Mesothelial cell of epicardium (in vitro differentiated cells): ENCODE measurements at places on chromosomes 3 and 15. TPM values are rescaled to one million over a fixed set of nuclear protein-coding genes. Genes with fewer than 3 reads are reported as not detected.

GRCh38 chr3:8579096-8579495 is 65.5 kb downstream of the SSUH2 start:
- DNase-seq: no peak

- no peak for DNase-seq
Observed at GRCh38 chr3:3109407-3110298, 521 bp downstream of the IL5RA start.

DNA sequence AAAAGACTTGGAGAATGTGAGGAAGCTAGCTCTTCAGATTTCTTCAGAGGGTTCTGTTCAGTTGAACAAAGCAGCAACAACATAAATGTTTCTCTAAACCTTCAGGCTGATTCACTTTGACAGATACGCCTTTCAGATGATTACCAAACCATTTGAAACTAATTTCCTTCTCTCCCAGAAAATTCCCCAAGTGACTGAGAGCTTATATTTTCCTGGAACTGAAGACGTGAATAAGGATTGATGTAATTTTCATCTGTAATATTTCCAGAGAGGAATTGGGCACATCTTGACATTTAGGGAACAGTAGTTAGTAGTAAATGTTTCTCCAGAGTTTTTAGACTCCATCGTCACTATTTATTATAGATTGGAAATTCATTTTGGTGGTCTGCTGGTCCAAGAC is 108.6 kb upstream of the AADACL2 start:
- no peak for DNase-seq

The IL5RA gene
- total RNA-seq: not detected in 3 replicates

The GOLGA8S gene
- total RNA-seq: 0.47 to 0.50 TPM (median 0.47 TPM) in 3 replicates

DNA sequence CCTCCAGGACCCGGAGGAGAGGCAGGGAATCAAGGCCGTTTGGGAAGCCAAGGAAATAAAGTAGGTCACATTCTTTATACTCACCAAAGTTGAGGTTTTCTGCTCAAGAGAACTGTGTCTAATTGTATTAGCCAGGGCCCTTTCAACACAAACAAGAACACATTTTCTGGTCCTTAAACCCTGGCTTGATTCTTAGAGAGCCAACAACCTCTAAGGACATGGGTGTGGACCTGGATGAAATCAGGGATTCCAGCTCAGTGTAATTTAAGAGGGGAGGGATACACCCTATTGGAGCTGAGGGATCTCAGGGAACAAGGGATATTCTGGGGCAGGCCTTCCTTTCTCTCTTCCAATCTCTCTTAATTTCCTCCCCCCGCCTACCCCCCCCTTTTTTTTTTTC is 104.8 kb downstream of the COL6A6 start:
- no peak for DNase-seq

The ISLR gene
- 59.8 to 66.8 TPM (median 64.9 TPM) in 3 replicates for total RNA-seq
